ENCODE measurements at places on chromosomes 4 and X.

- DNase-seq: no peak
Measured at GRCh38 chrX:41802958-41803357, 79.0 kb downstream of the GPR82 start.

DNA sequence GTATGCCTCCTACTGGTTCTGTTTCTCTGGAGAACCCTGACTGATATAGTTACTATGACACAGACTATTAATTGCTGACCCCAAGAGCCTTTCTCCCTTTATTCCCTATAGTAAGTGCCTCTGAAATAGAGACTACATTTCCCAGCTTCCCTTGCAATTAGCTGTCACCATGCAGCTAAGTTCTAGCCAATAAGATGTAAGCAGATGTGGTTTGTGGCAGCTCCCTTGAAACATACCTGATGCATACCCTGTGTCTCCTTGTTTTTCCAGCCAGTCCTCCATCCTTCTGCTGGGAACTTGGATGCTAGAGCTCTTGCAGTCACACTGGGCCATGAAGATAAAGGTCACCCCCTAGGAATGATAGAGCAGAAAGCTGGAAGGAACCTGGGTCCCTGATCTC lies 9.7 kb upstream of the TMEM165 start:
- DNase-seq: peak; percentile 32

DNA sequence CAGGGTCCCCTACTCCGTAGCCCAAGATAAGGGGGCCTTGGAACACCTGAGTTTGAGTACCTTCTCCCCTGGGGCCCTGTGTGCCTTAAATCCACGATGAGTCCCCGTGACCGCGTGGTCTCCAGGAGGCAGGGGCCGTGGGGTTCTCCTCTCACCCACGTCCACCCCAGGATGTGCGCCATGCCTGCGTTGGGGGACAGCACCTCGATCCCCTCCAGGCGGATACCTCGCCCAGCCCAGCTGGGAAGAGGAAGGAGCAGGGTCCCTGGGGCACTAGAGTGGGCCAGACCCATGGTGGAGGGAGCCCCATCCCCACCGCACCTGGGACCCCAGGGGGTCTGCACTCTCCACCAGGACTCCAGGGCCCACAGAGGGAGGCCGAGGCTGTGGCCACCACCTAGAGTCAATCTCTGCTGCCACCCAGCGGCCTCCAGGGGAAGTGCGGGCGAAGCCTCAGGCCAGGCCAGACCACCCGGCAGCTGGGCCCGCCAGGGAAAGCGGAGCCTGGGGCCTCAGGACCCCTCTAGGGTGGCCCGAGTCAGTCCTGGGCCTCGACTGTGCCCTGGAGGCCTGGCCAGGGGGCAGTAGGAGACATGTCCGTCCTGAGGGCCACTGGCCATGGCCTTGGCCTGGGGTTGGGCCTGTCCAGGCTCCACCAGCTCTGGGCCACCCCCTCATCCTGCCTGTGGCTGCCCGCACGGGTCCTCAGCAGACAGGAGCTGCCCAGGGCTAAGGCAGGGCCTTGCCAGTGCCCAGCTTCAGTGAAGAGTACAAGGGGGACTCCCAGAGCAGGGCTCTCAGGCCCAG lies 55.0 kb downstream of the FAM53A start:
- peak; percentile 33 for DNase-seq

DNA sequence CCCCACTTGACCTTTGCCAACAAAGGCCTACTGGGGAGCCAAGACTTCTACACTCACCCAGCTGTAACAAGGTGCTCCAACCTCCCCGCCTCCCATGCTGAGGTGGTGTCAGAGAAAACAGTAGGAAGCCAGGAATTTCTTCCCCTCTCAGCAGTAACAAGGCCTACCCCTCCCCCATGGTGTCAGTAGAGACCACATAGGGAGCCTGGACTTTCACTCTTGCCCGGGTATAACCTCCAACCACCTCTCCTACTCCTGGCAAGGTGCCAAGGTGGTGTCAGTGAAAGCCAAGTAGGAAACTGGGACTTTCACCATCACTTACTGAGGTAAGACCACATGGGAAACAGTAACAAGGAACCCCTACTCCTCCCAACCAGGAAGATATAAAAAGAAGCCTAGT lies 93.1 kb downstream of the SLC16A2 start:
- DNase-seq: peak; percentile 54

DNA sequence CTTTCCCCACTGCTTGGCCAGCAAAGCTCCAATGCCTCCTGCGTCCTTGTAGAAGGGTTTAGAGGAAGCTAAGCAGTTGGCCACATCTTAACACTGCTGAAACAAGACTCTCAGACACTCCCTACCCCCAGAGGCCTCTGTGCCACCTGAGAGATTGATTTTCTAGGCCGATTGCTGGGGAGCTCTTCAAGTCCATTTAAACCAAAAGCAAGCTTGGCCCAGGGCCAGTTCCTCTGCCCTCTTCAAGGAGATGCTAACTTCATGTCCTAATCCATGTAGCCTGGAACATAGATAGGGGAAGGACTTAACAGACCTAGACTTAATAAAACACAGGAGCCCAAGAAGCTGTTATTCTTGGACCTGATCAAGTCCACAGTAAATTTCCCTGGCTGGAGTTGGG lies 27.2 kb upstream of the FMR1NB start:
- DNase-seq: no peak

- DNase-seq: peak; percentile 95
Measured at GRCh38 chr4:88792268-88792781, 94.7 kb upstream of the NAP1L5 start.

DNA sequence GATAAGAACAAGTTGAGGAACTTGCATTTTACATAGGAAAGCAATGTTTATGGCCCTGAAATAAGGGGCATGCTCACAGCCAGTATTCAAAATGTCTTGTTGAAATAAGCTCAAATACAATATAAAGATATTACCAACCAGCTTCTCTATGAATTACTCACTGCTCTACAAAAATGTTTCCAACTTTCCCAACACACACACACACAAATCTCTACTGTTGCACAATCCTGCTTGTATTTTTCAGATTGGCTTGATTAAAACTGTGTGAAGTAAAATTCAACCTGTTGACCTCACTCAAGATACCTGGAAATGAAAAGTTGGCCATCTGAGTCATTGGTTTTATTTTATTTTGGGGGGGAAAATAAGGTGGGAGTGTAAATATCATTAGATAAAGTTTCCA lies 128.6 kb downstream of the CHIC2 start:
- DNase-seq: no peak

DNA sequence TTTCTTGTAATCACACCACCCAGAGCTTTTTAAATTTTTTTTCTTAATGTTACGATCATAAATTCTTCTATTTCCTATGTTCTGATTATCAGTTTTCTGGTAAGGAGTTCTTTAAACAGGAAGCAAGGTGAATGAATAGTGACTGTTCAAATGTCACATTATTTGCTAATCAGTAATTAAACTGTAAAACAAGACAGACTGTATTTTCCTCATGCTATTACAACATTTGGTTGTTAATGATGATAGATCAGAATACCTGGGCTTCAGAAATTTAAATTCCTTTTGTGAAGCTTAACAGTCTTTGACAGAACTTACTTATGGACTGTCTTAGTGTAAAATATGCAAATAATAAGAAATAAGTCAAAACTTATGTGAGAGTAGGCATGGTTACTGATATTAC lies 41.4 kb downstream of the CLCN3 start:
- peak; percentile 8 for DNase-seq

DNA sequence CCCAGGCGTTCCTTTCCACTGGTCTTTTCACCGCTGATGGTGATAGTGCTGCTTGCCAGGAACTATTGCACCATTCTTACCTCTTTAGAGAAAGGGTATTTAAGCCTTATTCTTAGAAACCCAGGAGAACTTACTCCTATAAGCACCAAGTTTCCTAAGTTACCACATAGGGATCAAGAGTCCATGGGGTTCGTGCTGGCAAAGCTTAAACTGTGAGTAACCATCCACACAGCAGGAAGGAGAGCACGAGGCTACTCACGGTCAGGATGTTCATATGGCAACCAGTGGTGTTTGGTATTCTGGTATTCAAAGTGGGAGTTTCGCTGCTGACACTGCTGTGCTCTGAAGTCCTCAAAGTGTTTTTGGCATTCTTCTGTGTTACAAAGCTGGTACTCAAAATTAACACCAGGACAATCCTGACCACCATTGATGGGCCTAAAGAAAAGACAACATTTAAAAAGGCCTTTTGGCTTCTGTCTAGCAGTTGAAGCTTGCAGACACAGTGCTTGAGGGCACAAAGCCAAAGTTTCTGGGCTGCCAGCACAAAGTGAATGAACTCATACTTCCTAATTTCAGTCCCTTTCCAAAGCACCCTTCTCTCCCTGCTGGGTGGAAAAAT lies 256.9 kb downstream of the ADAMTS3 start:
- DNase-seq: peak; percentile 93

DNA sequence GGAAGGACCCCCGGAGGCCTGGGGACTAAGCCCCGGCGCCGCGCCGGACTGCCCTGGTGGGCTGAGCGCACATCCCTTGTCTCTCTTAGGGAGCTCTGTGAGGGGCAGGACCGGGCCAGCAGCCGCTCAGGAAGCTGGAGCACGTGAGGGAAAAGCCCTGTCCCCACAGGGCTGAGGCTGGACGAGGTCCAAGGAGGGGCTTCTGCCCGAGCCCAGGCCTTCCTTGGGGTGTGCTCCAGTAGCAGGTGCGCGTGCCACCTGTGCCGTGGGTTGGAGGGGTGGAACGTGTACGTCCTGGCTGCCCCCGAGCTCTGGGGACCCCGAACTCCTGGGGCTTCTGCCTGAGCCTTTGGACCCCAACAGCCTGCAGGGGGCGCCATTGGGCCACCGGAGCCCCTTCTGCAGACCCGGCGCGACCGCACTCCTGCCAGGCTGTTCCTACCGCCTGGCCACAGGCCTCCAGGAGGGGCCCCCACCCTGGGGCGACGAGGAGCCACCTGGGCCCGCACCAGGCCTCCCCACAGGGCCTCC lies 27.2 kb downstream of the TACC3 start:
- DNase-seq: peak; percentile 76

DNA sequence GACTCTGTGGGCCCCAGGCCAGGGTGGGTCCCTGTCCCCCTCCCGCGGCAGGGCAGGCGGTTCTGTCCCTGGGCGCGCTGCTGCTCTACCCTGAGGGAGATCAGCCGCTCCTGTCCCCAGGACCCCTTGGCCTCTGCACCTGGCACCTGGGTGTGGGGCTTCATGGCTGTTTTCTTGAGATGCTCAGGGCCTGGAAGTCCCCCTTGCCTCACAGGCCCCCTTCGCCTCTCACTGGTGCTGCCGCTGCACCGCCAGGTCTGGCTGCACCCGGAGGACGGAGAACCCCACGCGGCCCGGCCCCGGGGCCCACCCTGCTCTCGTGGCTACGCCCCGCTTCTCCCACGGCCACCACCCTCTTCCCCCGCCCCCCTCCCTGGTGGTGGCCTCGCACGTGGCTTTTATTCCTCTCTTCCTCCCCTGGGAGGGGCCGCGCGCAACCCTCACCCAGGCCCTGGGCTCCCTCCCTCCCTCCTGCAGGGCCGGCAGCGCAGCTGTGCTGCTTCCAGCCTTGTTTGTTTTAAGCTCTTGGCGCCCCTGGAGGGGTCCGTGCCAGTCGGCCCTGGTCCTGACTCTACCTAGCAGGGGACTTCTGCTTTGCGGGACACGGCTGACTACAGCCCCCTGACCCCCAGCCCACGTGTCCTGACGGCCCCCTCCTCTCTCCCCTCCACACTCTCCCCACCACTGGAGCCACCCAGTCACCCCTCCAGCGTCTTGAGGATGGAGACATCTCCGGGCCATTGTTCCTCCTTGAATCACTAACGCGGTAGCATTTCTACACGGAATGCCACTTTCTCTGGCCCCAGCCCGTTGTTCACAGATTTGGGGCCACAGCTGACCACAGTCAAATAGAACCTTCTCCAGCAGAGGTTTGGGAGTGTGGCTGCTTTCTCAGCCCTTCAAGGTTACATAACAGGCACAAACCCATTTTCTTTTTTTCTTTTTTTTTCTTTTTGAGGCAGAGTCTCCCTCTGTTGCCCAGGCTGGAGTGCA lies 20.6 kb upstream of the CLDN24 start:
- DNase-seq: no peak

DNA sequence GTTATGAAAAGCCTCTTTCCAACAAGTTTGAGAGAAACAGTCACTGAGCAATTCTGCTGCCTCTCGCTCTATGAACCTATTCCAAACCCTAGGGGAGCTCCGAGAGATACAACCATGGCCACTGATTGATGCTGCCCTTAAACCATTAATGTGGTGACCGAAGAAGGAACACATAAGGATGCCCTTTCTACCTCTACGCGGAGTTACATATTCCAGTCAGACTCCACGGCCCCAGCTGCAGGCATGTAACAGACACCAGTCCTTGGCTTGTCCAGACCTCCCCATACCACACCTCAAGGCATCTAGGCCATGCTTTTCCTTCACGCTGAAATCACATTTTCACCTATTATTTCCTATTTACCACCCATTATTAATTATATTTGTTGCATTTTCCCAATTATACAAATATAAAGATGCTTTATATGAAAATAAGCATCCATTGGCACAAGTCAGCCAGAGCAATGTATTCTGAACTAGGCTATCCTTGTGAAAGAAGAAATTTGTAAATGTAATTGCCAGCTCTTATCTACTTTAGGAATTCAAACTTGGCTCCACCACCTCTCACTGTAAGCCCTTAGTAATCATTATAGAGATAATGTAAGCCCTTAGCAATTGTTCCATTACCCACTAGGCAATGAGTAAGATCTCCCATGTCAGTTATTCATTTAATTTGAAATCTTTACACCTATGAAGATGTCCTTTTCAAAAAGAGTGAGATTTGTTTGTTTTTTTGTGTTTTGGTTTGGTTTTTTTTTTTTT lies 338.4 kb downstream of the NR3C2 start:
- DNase-seq: no peak

DNA sequence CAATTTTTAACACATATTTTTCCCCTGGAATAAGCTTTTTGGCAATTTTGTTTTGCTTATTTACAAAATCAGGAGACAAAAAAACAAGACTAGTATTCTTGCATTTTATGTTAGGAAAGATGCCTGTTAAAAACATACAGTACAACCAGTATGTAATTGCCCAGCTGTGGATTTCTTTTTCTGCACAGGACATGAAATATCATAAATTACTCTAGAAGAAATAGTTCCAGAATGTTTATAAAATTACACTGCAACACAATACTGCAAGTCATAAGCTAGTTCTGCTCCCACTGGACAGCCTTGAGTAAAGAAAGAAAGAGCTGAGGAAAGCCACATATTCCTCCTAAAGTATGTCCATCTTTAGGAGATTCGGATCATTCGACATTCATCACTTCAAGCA lies 133.5 kb downstream of the SCFD2 start:
- no peak for DNase-seq

DNA sequence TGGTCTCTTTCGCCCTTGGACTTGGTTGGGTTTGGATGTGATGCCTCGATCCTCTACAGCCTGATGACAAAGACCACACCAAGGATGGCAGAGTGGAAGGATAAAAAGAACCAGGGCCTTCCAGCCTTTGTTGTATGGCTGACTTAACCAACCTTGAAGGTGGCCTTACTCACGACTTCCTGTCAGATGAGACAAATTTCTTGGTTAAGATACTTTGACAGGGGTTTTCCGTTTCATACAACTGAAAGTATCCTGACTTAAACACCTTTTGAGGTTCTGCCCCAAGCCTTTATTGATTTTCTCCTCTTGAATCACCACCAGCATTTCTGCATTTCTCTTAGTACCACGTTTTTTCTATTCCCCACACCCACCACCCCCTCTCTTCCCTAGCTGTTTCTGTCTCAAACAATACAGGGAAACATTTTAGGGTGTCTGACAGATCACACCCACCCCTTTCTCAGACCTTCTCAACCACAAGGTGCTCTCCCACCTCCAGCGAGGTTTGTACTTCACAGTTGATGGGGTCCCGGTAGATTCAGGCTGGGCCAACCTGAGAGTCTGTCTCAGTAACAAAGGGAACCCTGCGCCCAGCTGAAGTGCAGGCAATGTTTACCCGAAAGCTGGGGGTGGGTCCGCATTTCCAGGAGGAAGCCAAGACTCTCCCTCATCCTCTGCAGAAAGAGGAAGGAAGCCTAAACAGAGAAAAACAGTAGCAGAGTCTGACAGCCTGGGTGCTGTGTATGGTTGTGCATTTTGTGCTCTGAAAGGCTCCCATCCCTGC lies 5.0 kb upstream of the TSPAN5 start:
- DNase-seq: peak; percentile 78

Data from kidney tubule cell (primary cell).